ENCODE measurements at places on chromosomes 11 and 22. TPM values are rescaled to one million over a fixed set of nuclear protein-coding genes. Genes with fewer than 3 reads are reported as not detected.

C11orf16 gene
- total RNA-seq = not detected

MAPK8IP2 gene
- total RNA-seq = 4.0 TPM

DNA sequence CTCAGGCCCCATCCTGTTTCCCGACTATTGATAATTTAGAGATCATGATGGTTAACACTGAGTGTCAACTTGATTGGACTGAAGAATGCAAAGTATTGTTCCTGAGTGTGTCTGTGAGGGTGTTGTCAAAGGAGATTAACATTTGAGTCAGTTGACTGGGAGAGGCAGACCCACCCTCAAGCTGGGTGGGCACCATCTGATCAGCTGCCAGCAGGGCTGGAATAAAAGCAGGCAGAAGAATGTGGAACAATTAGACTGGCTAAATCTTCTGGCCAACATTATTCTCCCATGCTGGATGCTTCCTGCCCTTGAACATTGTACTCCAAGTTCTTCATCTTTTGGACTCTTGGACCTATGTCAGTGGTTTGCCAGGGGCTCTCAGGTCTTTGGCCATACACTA is 1170.0 kb upstream of the CNTN5 start:
- DNase-seq = no peak

C1QTNF4 gene
- 7.2 TPM for total RNA-seq

SLC16A8 gene
- total RNA-seq = 1.7 TPM

UBQLNL gene
- total RNA-seq = 2.0 TPM

DNA sequence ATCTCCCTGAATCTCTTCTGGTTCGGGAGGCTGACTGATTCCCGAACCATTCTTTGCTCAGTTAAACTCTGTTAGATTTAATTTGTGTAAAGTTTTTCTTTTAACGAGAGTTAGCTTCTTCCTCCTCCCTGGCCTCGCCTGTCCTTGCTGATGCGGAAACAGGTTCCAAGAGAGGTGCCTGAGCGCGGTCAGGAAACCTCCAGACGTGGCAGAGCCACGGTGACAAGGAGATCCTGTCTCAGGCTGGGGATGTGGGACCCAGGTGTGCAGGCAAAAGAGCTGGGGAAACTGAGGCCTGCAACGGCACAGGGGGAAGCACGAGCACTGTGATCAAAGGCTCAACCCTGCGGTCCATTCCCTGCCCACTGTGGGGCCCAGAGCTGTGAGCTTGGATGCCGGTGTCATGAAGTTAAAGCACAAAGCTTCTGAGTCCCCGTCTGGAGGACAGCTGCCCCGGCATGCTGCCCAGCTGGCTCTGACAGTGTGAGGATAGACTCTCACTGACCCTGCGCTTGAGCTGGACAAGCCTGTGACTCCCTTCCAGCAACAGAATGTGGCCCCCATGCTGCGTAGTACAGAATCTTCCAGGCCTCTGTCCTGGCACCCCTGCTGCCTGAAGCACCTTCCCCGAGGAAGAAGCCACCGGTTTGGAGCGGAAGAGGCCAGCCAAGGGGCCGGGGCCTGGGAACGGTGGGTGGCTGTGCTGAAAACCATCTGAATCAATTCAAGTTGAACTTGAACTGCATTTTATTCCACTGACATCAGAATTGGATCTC is 960.6 kb downstream of the BRD1 start:
- DNase-seq = no peak

SCGB1A1 gene
- total RNA-seq = not detected

DNA sequence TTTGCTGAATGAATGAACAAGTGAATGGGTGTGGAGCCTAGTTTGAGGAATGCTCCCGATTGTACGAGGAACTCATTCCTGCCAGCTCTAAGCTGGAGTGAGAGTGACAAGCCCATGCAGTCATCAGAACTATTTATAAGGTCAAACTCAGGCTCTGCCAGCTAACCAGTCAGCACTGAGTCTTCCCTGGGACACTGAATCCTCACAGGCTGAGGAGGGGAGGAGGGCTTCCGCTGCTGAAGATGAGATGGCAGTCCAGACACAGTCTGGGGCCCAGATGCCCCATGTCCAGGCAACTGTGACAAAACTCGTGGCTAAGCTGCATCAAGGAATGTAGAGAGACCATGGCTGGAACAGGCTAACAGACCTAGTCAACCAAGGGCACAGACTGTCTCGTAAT is 4.0 kb downstream of the LRP4 start:
- DNase-seq = no peak

GRCh38 chr11:113781682-113782081 is 2.1 kb downstream of the CLDN25 start:
- DNase-seq = no peak

DNA sequence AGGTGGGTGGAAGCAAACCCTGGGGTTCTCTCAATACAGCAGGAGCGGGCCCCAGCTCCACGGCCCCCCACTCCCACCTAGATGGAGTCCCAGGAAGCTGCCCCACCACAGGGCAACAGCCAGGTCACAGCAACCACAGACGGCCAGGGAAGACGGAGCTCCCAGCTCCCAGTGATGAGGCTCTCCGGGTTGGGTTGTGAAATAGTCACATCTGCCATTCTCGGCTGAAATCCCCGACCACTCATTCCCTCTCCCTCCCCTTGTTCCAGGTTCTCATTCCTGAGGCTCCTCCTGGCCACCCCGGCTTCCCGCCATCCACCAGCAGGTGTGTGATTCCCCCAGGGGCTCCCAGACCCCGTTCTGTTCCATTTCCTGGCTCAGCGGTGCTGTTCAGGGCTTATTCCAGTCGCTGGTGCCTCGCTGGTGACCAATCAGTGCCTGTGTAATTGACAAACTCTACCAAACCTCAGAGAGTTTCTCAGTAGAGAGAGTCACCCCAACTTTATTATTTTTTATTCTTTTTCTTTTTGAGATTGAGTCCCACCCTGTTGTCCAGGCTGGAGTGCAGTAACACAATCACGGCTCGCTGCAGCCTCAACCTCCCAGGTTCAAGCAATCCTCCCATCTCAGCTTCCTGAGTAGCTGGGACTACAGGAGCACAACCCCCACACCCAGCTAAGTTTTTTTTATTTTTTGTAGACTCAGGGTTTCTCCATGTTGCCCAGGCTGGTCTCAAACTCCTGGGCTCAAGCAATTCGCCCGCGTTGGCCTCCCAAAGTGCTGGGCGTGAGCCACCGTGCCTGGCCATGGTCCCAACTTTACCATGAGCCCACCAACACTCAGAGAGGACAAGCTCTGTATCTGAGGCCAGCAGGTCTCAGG is 63.2 kb downstream of the SHANK2 start:
- no peak for DNase-seq

MS4A1 gene
- total RNA-seq = 1.3 TPM

- peak; percentile 68 for DNase-seq
These were observed 35.6 kb downstream of the AMPD3 start for GRCh38 chr11:10490398-10491241.

LPXN gene
- 11.3 TPM for total RNA-seq

DNA sequence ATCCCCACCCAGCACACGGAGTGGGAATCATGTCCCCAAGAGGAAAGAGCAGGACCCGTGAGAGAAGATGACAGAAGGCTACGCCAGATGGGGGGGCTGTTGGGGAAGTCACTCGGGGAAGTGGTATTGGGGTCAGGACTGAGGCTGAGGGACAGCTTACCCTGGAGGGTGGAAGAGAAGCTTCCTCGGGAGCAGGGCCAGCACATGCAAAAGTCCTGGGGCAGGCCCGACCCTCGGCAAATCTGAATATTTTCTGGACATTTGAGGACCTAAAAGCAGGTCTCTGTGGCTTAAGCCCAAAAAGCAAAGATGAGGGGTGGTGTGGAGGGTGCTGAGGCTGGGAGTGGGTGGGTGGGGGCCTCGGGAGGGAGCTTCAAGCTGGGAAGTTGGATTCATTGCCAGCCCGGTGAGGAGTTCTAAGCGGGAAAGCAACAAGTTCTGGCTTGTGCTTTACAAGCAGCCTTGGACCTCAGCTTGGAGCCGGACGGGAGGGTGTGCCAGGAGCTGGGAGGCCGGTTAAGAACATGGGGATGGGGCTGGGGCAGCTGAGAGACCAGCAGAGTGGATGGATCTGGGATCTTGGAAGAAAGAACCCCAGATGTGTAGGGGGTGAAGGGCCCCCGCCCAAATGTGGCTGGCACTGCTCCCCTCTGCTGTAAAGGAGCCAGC is 34.9 kb downstream of the GRAMD4 start:
- DNase-seq = no peak

- DNase-seq = no peak
These were observed 869.2 kb downstream of the TBC1D22A start for GRCh38 chr22:47631571-47632102.

DNA sequence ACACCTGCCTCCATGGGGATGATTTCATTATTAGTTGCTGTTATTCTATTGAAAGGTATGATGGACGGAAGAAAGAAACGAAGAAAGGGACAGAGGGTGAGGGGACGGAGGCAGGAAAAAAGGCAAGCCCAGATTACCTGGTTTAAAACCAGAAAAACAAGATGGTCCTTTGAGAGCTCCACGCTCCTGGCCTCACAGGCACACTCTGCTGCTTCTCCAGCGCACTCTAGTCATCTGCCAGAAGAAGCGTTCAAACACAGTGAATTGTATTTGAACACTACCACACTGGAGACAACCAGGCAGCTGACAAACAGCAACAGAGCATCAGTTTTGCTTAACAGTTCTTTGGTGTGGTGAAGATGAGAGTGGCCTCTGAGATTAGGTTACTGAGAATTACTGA is 216.9 kb downstream of the CADM1 start:
- no peak for DNase-seq

OR56B4 gene
- total RNA-seq = not detected

DNA sequence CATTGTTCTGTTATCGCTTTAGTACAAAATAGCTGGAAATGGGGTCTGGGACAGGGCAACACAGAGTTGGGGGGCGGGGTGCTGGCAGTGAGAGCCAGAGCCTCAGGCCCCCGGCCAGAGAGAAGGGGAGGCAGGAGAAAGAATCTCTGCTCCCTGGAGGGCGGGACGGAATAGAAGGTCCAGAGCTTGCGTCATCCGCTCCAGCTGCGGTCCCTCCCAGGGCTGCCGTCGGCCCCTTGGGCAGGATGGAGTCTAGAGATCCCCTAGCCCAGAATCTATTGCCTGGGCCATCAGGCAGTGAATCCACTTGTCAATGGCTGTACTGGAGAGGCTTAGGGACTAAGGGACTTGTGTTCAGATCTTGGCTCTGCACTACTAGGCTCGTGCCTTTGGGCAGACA is 5.0 kb downstream of the TP53I11 start:
- DNase-seq = no peak

PRPF19 gene
- total RNA-seq = 58.8 TPM

DNA sequence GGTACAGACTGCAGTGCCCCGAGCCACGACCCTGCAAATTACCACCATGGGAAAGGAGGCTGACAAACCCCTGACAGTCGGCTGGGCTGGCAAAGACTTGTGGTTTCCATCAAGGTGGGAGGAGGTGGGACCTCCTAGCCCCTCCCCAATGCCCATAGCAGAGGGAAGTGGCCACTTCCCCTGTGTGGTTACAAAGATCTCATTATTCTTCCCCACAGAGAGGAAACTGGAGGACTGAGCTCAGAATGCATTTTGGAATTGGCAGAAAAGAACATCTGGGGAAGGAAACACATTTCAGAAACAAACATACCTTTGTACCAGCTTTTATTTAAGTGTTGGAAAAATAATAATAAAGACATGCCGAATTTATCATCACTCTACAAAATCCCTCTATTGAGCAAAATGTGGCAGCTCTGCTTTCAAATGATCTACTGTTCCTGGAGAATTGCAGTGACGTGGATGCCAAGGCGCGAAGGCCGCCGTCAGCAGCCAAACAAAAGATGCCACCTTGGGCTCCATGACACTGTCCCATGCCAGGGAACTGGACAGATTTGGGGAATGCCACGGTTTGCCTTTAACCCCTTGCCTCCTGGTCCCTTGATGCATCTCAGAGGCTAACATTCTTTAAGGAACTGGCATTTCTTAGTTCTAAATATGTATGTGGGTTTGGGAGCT is 169.6 kb downstream of the CRYBB2 start:
- no peak for DNase-seq

DNA sequence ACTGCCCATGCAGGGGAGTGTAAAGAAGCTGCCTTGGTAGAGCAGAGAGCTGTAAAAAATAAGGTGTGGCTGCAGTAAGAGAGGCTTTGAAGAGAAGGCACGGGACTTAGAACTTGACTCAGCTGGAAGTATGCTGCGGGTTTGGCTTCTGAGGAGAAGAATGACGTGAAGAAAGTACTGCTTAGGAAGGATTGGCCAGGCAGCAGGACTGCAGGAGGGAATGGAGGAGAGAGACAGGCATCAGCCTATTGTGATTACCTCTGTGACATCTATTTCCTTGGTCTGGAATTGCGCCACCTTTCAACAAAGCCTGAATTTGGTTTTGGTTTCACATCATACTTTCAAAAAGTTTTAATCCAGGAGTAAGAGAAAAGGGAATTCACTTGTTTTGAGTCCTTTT is 22.5 kb downstream of the PRRG4 start:
- no peak for DNase-seq

- DNase-seq = peak; percentile 61
These were observed 7.2 kb downstream of the PIM3 start for GRCh38 chr22:49967706-49968208.

OR2AT4 gene
- 1.2 TPM for total RNA-seq

DNA sequence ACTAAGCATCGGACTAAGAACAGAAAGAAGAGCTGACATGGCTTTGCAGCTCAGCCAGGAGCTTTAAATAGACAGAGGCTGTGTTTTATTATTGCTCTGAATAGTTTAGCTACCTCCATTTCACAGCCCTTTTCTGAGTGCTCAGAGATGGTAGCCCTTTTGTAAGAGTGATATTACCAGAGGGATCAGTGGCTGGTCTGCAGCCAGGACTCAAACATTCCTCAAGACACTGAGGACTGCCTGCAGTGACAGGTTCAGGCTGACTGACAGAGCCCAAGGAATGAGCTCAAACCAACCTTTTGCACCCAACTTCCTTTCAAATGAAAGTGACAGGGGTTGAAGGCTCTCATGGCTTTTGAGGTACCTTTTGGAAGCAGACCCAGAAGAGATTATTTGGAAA is 189.0 kb downstream of the DDX10 start:
- no peak for DNase-seq

MED15 gene
- total RNA-seq = 147 TPM

DNA sequence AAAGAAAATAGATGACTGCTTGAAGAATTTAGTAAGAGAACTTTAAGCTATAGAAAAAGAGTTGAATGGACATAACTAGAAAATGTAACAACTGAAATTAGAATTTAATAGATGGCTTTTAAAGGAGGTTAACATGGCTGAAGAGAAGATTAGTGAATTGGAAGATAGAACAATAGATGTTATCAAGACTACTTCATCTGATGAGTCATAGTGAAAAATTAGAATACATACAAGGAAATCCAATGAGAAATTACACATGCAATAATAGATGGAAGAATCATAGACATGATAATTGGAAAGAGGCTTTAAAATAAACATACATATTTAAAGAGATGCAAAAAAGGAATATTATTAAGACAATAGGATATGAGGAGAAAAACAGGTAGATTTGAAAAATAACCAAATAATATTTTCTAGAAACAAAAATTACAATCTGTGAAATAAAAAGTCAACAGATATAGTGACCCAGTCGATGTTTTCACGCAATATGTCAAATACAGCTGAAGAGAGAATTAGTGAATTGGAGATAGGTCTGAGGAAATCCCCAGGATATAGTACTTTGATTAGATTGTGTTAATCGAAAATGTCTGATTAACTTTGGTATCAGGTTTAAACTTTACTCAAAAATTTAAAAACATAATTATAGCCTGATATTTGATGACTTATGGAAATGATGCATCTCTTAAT is 28.2 kb downstream of the CAT start:
- DNase-seq = no peak

Data from tibial nerve (tissue), 4 donors.